CD4-positive, alpha-beta T cell treated with Interleukin-6 at 100 ng/mL for 8 hours (primary cell): ENCODE measurements at places on chromosomes 2 and 18.

DNA sequence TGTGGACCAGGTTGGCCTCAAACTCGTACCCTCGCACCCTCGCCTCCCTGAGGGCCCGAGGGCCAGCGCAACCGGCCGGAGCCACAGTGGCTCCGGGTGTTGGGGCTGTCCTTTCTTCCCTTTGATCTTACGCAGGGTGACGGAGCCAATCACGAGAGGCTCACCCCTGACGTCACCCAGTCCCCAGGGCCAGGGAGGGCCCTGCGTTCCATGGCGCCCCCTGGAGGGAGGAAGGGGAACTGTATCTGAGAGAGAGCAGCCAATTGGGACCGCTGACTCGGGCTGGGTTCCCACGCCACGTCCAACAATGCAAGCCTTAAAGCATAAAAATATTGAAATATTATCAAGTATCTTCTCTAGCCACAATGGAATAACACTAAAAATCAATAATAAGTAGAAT lies 432.8 kb upstream of the LRRTM4 start:
- DNase-seq: no peak

- DNase-seq: no peak
These were observed 1.3 kb downstream of the EML6 start for GRCh38 chr2:54724560-54725342.

DNA sequence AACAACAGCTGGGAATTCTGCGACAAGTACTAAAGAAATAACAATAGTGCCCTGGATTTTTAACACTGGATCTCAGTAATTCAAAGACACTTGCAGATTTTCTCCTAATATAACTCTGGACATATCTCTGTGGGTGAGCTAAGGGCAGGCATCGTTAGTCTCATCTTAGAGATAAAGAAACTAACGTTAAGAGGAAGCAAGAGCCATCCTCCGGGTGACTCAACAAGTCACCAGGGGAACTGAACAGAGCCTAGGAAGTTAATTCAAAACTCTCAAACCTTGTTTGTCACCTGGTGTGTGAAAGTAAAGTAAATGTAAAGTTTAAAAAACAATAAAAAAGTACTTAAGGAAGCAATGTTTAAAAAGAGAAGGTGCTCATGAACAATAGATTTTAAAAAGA lies 41.6 kb upstream of the NRP2 start:
- DNase-seq: no peak

DNA sequence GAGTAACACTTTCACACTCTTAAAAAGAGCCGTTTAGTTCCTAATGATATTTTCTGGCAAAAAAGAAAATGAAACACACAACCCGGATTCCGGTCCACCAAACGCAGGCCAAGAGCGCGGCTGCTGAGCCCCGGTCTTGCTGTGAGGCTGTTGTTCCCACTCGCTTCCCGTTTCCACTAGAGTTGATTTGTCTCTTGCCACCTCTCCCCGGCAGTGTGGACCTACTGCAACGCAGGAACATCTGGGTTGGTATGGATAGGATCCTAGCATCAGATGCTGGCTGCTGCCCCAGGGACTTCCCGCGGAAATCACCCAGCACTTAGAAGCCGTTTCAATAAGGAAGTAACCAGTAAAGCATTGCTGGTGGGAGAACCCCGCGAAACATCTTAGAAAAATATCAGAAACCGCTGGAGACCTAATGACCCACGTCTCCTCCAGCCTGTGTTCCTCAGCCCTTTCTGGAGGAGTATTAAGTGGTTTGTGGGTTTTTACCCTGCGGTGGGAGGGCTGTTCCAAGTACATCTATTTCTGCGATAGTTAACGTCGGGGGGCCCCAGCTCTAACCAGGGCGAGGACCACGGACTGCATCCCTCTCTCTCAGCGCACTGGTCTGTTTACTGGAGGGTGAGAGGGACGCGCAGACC lies 939 bp downstream of the DOCK10 start:
- DNase-seq: peak; percentile 61

DNA sequence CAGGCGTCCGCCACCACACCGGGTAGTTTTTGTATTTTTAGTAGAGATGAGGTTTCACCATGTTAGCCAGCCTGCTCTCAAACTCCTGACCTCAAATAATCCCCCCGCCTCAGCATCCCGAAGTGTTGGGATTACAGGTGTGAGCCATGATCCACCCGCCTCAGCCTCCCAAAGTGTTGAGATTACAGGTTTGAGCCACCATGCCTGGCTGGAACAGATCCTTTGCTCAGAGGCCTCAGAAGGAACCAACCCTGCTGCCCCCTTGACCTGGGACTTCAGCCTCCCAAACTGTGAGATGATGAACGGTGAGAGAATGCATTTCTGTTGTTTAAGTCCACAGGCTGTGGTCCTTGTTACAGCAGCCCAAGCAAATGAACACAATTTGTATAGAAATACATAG lies 67.0 kb downstream of the NCAPH start:
- DNase-seq: no peak
